Activated naive CD4-positive, alpha-beta T cell treated with anti-CD3 and anti-CD28 coated beads, Interleukin-2, amount 10 ng/mL, durations not matched to agents 7 days and 5 days (primary cell): ENCODE measurements at places on chromosomes 2 and 18.

- no peak for DNase-seq
Observed at GRCh38 chr18:58175122-58175785, 131.2 kb downstream of the NEDD4L start.

GRCh38 chr2:32864334-32865111 is 82.2 kb upstream of the LTBP1 start:
- DNase-seq = no peak

DNA sequence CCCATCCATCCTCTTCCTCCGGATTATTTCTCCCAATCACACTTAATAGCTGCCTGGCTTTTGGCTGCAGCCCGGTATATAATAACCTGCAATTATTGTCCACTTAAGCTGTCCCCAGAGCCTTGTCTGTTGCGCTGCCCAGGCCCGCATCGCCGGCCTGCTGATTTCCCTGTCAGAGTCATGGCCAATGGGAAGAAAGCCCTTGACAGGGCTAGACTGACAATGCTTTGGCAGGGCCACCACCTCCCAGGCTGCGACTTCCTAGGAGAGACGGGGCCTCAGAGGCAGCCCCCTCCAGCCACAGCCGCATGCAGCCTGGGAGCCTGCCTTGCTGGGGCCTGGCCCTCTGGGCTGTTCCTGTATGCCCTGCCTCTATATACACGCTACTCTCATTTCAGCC is 10.0 kb upstream of the CELF4 start:
- no peak for DNase-seq

GRCh38 chr2:190137561-190137960 is 75.0 kb upstream of the MSTN start:
- DNase-seq = no peak

- DNase-seq = no peak
Observed at GRCh38 chr2:144370937-144371584, 148.9 kb downstream of the ZEB2 start.

GRCh38 chr2:13654416-13654815 is 937.7 kb downstream of the TRIB2 start:
- no peak for DNase-seq
